ENCODE measurements at places on chromosomes 7 and 10. TPM values are rescaled to one million over a fixed set of nuclear protein-coding genes. Genes with fewer than 3 reads are reported as not detected.

DNA sequence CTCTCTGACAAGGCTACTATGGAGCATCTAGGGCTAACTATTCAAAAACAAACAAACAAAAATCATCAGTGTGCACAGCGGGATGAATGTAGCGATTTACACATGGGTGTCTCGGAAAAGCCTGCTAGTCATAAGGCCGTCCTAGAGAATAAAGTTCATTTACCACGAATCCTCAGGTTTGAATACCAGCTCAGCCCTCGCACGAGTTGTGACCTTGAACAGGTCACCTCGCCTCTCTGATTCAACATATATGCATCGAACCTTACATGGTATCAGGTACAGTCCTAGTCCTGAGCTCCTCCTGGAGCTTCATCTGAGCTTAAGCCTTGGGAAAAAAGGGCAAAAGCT is 572 bp downstream of the ATP5MF start:
- no peak for DNase-seq

- no peak for DNase-seq
Observed at GRCh38 chr7:66758950-66759628, 18.6 kb downstream of the RABGEF1 start.

DNA sequence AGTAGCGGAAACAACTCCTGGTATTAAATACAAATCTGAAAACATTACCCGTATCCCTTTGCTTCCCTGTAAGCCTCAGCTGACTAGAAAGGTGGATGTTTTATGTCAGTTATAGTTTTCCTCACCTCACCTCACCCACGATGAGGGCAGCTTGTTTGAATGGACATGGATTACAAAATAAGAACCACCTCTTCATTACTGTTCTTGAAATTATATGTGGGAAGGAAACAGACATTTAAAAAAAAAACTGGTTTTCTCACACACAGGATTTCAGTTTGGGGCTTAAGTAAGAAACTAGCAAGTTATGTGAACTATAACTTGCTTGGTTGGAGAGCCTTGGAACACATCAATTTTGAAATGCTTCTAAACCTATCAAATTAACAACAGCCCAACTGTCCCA is 232.9 kb upstream of the CCDC6 start:
- DNase-seq = no peak

- DNase-seq = no peak
Observed at GRCh38 chr7:94129443-94130140, 125.4 kb upstream of the BET1 start.

DNA sequence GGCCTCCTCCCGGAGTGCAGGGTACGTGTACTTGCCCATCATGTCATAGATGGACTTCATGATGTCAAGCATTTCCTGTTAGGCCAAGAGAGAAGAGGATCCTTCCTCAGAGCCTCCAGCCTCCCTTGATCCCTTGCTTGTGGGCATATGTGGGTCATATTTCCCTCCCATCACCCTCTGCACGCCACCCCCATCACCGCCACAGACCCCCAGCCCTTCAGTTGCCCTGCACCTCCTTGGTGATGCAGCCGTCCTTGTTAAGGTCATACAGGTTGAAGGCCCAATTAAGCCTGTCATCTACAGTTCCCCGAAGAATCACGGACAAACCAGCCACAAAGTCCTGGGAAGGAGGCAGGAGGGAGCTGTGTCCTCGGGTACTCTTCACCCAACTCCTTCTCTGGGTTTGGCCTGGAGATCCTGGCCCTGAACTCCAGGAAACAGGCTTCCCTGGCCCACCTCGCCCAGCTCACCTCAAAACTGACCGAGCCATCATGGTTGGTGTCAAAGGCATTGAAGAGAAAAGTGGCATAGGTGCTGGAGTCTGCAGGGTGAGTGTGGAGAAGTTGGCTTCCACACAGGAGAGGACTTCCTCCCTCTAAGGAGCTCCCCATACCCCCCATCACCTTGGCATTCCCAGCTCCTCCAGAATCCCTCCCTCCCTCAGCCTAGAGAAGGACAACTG is 9.8 kb upstream of the OGA start:
- DNase-seq = no peak

DNA sequence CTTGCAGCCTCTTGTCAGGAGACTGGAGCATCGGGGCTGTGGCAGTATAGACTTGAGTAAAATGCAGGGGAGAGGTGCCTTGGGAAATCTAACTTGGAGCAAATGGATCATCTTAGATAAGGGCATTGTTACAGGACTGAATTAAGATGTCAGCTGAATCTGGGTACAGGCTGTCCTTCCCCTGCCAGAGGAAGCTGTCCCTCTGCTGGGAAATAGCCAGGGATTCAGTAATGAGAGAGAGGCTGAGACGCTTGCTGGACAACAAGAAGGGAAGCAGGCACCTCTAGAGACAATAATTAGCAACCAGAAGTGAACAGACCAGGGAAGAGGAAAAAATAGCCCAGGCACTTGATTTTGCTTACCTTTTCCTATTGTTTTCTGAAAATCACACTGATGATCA is 20.7 kb upstream of the RAPGEF5 start:
- DNase-seq = no peak

Gene SMO
- polyA plus RNA-seq = 109 TPM

GRCh38 chr10:98262571-98262970 is 5.4 kb downstream of the LOXL4 start:
- no peak for DNase-seq

DNA sequence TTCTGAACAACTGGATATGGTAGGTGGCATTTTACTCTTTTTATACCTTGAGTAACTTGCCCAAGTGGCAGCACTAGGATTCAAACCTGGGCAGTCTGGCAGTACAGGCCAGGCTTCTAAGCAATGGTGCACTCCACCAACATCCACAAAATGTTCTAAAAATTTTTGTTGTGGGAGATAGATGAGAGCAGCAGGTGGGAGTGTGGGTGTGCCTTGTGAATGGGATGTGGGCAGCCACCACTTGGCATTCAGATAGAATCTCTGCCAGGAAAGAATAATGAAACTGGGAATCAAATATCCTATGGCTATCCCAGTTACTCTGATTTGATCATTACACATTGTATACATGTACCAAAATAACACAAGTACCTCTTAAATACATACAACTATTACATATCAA is 810.7 kb downstream of the MAGI2 start:
- DNase-seq = no peak
